Upper lobe of left lung (tissue), 6 donors: ENCODE measurements at places on chromosomes 3 and 15.

GRCh38 chr15:99021694-99022093, 14.1 kb upstream of the PGPEP1L start:
- DNase-seq, result no peak

GRCh38 chr3:30017901-30018300, 588.5 kb upstream of the TGFBR2 start:
- no peak for DNase-seq

DNA sequence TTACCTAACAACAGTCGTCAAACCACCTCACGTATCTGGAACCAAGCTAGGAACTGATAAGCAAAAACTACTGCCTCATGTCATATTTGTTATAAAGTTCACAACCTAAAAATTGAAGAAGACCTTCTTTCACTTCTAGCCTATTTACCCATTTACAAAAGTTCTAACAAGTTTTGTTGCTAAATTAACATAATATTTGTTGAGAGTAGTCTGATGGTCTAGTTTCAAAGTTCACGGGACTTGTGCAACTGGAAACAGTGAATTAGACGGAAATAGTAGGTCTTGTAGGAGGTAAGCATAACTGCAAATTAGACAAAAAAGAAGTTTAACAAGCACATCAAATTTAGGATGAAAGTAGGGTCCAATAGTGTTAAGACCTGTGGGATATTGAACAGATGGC, 51.9 kb downstream of the CCR4 start:
- no peak for DNase-seq

DNA sequence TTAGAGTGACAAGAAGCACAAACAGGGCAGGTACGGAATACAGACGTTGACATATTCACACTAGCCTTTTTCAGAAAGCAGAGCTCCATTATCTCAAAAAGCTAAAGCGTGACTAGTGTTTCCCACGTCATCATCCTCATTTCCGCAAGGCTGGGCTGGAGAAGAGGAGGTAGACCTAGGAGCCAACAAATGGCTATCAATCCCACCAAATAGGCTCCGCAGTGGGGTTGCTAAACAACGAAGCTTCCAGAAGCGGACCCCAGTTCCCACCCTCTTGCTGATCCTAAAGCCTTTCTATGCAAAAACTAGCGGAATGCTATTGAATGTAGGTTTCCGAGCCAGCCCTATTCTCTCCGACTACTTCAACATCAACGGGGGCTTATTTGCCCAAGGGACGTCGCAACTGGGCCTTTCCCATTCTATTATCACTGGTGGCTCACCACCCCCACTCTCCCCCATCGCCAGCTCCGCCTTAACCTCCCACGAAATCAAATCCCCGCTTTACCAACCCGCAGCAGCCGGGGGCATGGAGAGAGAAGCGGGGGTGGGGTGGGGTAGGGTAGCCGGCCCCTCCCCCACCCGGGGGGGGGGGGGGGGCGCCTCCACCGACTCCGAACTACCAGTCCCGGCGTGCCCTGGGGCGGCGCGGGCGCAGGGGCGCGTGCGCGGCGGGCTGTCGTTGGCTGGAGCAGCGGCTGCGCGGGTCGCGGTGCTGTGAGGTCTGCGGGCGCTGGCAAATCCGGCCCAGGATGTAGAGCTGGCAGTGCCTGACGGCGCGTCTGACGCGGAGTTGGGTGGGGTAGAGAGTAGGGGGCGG, at the start of gene MORF4L1:
MORF4L1 (plus strand) TSS at position 736 of the 817 bp plus-strand sequence. CDS start 128 bp downstream, outside the sequence.
- DNase-seq, result peak; percentile 100

GRCh38 chr3:146164071-146164470, 3.1 kb upstream of the PLOD2 start:
- DNase-seq, result no peak
